ENCODE measurements at places on chromosomes 7 and 10. TPM values are rescaled to one million over a fixed set of nuclear protein-coding genes. Genes with fewer than 3 reads are reported as not detected.

- peaks cover 10% of the 10 kb centered on the region for H3K27me3 ChIP-seq
- no peak overlapping the region for H3K27ac ChIP-seq
- H3K4me1 ChIP-seq: no peaks in the 10 kb centered on the region
- DNase-seq: no peak
These were observed 27.3 kb downstream of the BAMBI start for GRCh38 chr10:28704464-28705161.

The ANXA8L1 gene
- not detected for total RNA-seq

DNA sequence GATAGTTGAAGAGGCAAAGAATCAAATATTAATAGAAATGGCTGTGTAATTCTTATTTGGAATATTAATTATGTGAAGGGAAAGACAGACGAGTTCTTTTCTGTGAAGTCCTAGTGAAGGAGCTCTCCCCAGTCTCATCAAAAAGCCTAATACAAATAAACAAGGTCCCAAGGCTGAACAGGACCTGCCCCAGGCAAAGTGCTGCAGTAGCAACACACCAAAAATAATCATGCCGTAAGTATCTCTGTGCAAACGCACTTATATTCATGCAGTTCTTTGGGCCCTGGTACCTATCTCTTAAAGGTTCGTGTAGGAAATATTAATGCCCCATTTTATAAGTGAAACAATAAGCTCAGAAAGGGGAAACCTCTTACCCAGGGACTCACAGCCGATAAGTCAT lies 12.2 kb upstream of the CHST15 start:
- H3K4me1 ChIP-seq: peaks cover 2% of the 10 kb centered on the region
- no peak for DNase-seq
- no peaks in the 10 kb centered on the region for H3K36me3 ChIP-seq
- H3K27ac ChIP-seq: no peak overlapping the region
- H3K4me3 ChIP-seq: no peak overlapping the region

The MYPN gene
- total RNA-seq: not detected

DNA sequence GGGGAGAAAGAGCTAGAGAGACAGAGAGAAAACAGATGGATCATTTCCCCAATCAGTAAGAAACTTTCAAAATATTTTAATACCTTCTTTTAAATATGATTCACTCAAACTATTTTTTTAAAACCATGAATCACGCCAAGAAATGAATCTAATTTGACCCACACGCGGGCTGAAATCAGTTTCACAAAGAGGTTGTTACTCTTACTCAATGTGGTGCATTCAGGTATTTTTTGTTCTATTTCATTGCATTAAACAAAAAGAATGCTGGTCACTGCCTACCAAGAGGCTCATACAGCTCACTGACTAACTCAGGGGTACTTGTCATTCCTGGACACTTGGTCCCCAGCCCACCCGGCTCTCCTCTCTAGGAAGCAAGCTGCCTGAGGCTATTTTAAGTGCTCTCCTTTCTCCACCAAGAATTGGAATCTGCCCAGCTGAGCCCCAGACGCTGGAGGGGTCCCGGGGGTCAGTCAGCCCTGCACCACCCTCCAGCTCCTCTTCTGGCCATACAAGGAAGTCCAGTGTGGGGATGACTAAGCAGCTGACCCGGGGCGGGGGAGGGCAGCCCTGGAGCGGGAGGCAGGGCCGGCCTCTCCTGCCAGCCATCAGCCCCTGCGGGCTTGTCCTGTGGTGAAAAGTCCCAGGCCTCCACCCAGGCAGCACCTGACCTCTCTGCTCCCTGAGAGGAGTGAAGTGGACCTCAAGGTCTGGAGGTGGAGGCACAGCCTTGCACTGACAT lies 21.7 kb upstream of the PFKP start:
- H3K4me1 ChIP-seq: no peaks in the 10 kb centered on the region
- H3K4me3 ChIP-seq: no peak overlapping the region
- no peak overlapping the region for H3K27ac ChIP-seq
- DNase-seq: no peak

- no peaks in the 10 kb centered on the region for H3K4me1 ChIP-seq
- no peak for DNase-seq
- H3K27ac ChIP-seq: no peak overlapping the region
- no peak overlapping the region for H3K4me3 ChIP-seq
These were observed 172.0 kb upstream of the NOBOX start for GRCh38 chr7:144575456-144575855.

DNA sequence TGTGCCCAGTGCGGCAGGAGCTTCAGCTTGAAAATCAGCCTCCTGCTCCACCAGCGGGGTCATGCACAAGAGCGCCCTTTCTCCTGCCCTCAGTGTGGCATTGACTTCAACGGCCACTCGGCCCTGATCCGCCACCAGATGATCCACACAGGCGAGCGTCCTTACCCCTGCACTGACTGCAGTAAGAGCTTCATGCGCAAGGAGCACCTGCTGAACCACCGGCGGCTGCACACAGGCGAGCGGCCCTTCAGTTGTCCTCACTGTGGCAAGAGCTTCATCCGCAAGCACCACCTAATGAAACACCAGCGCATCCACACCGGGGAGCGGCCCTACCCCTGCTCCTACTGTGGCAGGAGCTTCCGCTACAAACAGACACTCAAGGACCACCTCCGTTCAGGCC lies 16.1 kb upstream of the ZNF282 start:
- peaks cover 4% of the 10 kb centered on the region for H3K4me1 ChIP-seq
- H3K4me3 ChIP-seq: no peak overlapping the region
- no peak overlapping the region for H3K27ac ChIP-seq
- peaks cover 24% of the 10 kb centered on the region for H3K36me3 ChIP-seq
- no peaks in the 10 kb centered on the region for H3K27me3 ChIP-seq

The PTER gene
- total RNA-seq: 19.8 TPM

DNA sequence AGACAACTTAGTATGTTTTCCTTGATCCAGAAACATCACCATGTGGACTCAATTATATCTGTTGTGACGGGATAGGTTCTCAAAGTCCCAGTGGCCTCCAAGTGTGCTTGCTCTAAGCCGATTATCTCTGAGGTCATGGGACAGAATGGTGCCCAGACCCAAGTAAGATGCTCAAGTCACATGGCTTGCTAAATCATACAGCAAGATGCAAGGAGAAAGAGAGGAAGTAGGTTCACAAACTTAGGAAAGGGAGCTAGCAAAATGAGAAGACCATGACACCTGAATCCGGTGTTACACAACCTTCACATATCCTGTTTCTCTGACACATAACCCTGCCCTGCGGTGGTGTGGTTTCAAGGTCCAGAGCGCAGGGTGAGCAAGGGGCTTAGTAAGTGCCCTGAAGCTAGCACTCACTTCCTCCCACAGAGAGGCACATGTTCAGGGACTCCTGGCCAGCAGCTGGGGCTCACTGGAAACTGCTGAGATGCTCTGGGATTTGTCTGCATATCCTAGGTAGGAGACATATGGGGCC lies 590.9 kb upstream of the ANKRD30A start:
- no peak overlapping the region for H3K27ac ChIP-seq
- H3K36me3 ChIP-seq: no peaks in the 10 kb centered on the region
- no peak for DNase-seq
- H3K27me3 ChIP-seq: no peaks in the 10 kb centered on the region

GRCh38 chr7:103735377-103735776 lies 254.1 kb downstream of the RELN start:
- no peaks in the 10 kb centered on the region for H3K36me3 ChIP-seq
- no peak overlapping the region for H3K27ac ChIP-seq
- peaks cover 2% of the 10 kb centered on the region for H3K27me3 ChIP-seq

DNA sequence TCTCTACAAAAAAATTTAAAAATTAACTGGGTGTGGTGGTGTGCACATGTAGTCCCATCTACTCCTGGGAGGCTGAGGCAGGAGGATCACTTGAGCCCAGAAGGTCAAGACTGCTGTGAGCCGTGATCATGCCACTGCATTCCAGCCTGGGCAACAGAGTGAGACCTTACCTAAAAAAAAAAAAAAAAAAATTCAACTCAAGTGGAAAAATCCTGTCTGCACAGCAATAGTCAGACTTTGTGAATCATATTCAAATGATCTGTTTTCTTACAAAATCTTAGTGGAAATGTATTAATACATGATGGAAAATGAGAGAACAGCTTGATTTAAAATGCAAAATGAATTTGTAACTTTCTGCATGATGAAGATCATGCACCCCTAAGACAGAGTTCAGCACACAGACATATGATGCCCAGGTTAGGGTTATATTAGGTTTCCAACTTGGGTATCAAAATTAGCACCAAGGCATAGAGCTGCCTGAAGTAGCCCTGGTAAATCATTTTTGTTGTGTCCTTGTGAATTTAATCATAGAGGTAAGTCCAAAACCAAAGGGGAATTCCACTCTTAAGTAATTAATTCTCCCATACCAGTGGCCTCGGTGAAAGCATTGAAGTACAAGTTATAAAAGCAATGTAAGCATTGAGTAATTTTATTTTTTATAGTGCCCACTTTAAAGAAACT lies 93.8 kb downstream of the ADD3 start:
- H3K27me3 ChIP-seq: no peaks in the 10 kb centered on the region
- H3K4me3 ChIP-seq: no peak overlapping the region
- peaks cover 50% of the 10 kb centered on the region for H3K36me3 ChIP-seq
- DNase-seq: no peak
- H3K4me1 ChIP-seq: peaks cover 18% of the 10 kb centered on the region

DNA sequence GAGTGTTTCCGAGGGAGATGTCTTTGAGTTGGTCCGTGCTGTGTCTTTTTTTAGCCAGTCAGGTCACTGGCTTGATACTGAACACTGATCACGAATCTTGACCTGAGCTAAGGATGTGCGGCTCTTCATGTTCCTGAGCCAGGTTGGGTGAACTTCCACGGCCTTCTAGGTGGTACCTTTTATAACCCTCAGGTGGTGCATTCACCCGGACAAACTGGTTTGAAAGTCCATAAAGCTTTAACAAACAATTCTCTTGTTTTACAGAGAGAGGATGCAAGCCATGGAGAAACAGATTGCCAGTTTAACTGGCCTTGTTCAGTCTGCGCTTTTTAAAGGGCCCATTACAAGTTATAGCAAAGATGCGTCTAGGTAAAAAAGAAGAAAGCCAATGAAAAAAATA lies 229.5 kb downstream of the ARHGAP21 start:
- no peaks in the 10 kb centered on the region for H3K36me3 ChIP-seq
- no peaks in the 10 kb centered on the region for H3K4me1 ChIP-seq
- H3K4me3 ChIP-seq: no peak overlapping the region
- no peaks in the 10 kb centered on the region for H3K27me3 ChIP-seq
- H3K27ac ChIP-seq: no peak overlapping the region

- H3K27me3 ChIP-seq: no peaks in the 10 kb centered on the region
- H3K4me3 ChIP-seq: no peak overlapping the region
- H3K36me3 ChIP-seq: no peaks in the 10 kb centered on the region
- H3K27ac ChIP-seq: no peak overlapping the region
These were observed 1375.1 kb upstream of the LRRTM3 start for GRCh38 chr10:65550761-65551160.

The ZNF22 gene
- total RNA-seq: 42.8 TPM

- H3K27ac ChIP-seq: no peak overlapping the region
- no peak overlapping the region for H3K4me3 ChIP-seq
- no peaks in the 10 kb centered on the region for H3K27me3 ChIP-seq
- DNase-seq: no peak
These were observed 7.6 kb upstream of the SLC26A3 start for GRCh38 chr7:107810626-107811025.

- peaks cover 2% of the 10 kb centered on the region for H3K4me1 ChIP-seq
- no peak overlapping the region for H3K27ac ChIP-seq
- peak; percentile 76 for DNase-seq
- peaks cover 47% of the 10 kb centered on the region for H3K27me3 ChIP-seq
These were observed 904 bp upstream of the DPYSL4 start for GRCh38 chr10:132185601-132186487.

- no peak overlapping the region for H3K4me3 ChIP-seq
- H3K27me3 ChIP-seq: peaks cover 2% of the 10 kb centered on the region
- no peak for DNase-seq
- H3K36me3 ChIP-seq: no peaks in the 10 kb centered on the region
These were observed 28.4 kb upstream of the CDHR3 start for GRCh38 chr7:105934572-105935185.

The EGFR gene
- total RNA-seq: not detected

DNA sequence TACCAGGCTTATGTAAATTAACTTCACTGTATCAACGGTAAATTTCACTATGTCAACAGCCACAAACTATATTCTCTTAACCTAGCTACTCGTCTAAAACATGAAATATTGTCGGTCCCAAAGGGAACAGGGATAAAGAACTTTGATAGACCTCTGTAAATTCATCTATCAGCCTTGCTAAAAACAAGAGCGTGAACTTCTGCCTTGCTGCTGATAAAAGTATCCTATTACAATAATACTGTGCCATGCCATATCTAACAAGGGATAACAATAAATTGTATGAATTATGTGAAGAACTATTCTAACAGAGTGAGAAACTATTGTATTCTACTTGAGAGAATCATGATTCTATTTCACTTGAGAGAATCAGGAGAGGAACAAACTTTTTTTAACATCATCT lies 117.2 kb downstream of the CNOT4 start:
- no peak overlapping the region for H3K4me3 ChIP-seq
- DNase-seq: no peak
- H3K27me3 ChIP-seq: no peaks in the 10 kb centered on the region
- H3K27ac ChIP-seq: no peak overlapping the region

GRCh38 chr7:105218939-105219770 lies 169.6 kb downstream of the SRPK2 start:
- peaks cover 14% of the 10 kb centered on the region for H3K36me3 ChIP-seq
- no peak overlapping the region for H3K27ac ChIP-seq
- no peak for DNase-seq
- H3K4me1 ChIP-seq: peaks cover 14% of the 10 kb centered on the region

The TMEM139 gene
- 1.1 TPM for total RNA-seq

DNA sequence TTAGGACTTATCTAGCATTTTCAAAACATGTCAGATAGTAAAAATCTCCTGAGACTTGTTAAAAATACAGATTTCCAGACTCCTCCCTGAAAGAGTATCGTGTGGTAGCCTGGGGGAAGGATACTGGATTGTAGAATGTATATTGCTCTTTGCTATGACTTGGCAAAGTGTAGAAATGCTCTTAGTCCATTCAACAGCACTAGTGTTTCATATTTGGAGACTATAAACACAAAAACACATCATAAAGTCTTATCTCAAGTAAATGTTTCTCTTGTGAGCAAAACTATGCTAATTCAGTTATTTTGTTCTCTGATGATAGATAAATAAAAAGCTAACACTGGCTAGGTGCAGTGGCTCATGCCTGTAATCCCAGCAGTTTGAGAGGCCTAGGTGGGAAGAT lies 137.5 kb upstream of the PRPS1L1 start:
- DNase-seq: no peak
- no peaks in the 10 kb centered on the region for H3K36me3 ChIP-seq
- H3K4me1 ChIP-seq: no peaks in the 10 kb centered on the region
- H3K27ac ChIP-seq: no peak overlapping the region

The ZNF25 gene
- 9.2 TPM for total RNA-seq

DNA sequence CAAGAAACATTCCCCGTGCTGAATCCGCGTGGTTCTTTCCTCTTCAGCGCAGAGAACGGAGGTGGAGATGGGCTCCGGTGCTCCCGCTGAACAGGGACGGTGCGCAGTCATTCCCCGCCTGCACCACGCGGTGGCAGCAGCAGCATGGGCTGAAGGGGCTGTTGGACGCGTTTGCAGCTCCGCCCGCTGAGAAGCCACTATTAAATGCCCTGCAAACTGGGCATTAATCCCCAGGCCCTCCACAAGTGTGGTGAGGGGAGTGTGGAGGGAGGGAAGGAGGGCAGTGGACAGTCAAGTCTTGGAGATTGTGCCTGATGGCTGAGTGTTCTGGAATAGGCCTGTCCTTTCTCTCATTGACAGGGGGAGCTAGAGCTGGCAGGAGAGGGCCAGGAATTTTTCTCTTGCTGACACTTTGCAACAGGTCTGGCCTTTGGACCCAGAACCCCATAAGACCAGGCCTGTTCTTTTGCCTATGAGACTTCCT lies 240.2 kb upstream of the INHBA start:
- H3K36me3 ChIP-seq: no peaks in the 10 kb centered on the region
- peaks cover 17% of the 10 kb centered on the region for H3K27me3 ChIP-seq

The ZNF467 gene
- 1.0 TPM for total RNA-seq

The FAM25A gene
- not detected for total RNA-seq
